T-helper 2 cell treated with Interferon-gamma antibody and Interleukin-4, amounts not matched to agents 5 μg/mL and 100 μg/mL, for 36 hours (primary cell): ENCODE measurements at places on chromosomes 1 and 21.

DNA sequence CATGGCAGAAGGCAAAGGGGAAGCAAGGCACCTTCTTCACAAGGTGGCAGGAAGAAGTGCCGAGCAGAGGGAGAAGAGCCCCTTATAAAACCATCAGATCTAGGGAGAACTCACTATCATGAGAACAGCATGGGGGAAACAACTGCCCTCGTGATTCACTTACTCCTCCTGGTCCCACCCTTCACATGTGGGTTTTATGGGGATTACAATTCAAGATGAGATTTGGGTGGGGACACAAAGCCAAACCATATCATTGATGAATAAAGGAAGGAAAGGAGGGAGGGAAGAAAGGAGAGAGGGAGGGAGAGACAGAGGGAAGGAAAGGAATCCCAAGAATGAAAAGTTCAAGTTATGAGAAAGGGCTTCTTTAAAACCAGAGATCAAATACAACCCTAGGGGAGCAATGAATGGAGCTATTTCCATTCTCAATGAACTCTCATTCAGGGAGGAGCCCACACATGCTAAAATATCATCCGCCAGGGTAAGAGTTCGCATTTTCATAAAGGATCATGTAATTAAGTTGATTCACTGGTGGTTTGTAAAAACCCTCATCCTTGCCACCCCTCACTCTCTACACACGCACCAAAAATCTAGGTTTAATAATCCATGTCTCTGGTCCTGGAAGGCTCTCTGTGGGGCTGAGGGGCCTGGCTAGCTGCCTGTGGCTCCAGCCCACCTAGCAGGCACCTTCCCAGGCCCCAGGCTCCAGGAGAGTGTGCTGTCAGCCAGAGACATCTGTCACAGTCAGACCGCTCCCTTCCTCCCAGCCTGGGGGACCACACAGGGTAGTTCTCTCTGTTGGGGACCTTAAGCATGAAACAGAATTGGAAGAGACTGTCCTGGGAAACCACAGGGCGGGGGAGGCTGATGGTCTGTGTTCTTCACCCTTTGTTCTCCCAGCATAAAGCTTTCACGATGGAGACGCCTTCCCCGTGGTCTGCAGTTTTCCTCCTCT, 94.0 kb downstream of the CCDC185 start:
- no peak for DNase-seq

- no peak for DNase-seq
These were observed 18.0 kb downstream of the CELA2B start for GRCh38 chr1:15493869-15494390.

DNA sequence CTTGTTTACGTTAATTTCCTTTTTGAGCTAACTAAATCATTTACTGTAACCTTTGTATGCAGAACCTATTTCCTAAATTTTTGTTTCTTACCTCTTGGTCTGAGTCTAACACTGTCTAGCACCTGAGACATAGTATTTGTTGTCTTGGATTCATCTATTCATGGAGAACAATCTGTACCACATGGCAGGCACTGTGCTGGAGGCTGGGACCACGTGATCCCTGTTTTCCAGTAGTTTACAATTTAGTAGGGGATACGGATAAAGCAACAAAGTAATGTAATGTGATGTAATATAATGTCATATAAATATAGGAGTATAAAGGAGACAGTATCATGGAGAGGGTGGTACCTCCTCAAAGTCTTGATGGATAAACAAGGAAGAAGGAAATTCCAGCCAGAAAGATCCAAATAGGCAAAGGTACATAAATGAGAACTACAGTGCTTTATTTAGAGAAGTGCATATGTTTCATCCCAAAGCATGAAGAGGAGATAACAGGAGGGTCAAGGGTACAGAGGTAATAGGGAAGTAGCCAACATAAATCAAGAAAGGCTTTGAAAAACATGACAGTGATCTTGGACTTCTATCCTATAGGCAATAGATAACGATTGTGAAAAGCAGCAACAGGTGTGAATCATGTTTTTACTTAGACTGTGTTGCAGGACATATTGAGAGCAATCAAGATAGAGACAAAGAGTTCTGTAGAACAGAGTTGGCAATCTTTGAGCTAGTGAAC, 25.9 kb upstream of the CLCA4 start:
- DNase-seq = no peak

- DNase-seq = no peak
These were observed 24.3 kb upstream of the CITED4 start for GRCh38 chr1:40886318-40887011.

DNA sequence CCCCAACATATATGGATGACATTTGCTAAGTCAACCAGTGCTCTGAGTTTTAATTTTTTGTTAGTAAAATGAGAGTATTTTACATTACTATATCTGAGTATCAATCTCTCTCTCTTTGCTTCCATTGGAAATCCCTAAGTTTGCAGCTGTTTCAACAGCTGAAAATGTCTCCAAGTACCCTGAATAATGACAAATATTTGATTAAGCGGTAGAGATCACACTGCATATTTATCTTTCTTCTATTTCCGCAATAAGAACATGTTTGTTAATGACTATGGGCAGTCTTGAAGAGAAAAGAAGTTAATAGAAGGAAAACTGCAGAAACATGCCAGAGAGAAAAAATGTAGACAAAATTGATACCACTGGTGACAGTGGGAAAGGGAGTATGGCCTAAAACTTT, 1117.5 kb downstream of the NCAM2 start:
- no peak for DNase-seq

GRCh38 chr1:71014178-71014579, 33.4 kb downstream of the PTGER3 start:
- DNase-seq = no peak

DNA sequence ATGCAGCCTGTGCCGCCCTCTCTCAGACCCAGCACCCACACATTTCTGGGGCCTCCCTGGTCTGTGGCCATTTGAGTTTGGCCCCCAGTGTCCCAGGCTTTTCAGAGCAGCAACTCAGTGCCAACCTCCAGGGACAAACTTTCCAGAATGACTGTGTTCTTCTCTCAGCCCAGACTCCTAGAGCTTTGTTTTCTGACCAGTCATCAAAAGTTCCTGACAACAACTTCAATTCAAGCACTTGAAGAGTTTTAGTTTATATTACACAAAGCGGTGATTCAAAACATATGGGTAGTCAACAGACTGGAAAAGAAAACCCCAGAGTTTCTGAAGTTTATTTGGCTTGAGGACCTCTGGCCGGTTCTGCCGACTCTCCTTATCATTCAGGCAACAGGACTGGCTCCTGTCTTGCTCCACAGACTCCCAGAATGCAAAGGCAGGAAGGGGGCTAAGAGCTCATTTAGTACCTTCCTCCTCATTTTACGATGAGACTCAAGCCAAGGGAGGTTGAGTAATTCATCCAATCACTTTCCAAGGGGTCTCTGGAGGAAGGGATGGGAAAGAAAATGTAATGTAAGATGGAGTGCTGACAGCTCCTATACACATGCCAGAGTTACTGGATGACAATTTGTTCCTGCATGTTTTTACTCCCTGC, 27.0 kb upstream of the TIAM1 start:
- no peak for DNase-seq

DNA sequence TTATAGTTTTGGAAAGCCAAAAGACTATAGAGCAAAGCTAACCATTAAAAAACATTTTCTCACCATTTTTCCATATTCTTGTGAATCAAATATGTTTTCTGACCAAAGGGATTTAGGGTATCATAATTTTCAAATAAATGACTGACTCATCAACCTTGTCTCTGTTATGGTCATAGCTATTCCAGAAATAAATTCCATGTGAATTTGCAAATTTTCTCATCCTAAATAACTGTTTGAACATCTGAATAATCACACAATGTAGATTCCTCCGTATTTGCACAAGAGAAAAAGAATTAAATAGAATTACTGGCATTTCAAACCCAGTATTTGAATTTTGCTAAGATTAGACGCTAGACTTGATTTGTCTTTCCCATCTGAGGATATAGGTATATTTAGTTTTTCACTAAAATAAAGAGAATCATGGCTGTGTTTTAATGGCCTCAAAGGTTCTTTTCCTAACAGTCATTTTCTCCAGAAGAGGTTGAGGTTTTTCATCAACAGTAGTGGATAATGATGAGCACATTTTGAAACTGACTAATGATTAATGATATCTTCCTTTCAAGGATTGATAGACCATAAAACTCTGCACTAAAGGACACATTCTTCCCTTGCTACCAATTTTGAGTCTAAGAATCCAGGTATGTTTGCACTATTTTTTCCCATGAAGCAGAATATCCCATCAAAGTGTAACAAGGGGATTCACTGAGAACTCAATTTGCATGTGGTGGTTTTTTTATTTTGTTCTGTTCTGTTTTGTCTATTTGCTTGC, 9.5 kb upstream of the DUSP23 start:
- DNase-seq = no peak

DNA sequence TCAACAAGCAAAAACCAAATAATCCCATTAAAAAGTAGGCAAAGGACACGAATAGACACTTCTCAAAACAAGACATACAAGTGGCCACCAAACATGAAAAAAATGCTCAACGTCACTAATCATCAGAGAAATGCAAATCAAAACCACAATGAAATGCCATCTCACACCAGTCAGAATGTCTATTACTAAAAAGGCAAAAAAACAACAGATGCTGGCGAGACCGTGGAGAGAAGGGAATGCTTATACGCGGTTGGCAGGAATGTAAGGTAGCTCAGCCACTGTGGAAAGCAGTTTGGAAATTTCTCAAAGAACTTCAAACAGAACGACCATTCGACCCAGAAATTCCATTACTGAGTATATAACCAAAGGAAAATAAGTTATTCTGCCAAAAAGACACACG, 145.1 kb upstream of the EDN2 start:
- no peak for DNase-seq

GRCh38 chr1:224486801-224487583, 52.4 kb upstream of the WDR26 start:
- no peak for DNase-seq

GRCh38 chr1:43048601-43049011, 89.9 kb upstream of the SLC2A1 start:
- DNase-seq = no peak

DNA sequence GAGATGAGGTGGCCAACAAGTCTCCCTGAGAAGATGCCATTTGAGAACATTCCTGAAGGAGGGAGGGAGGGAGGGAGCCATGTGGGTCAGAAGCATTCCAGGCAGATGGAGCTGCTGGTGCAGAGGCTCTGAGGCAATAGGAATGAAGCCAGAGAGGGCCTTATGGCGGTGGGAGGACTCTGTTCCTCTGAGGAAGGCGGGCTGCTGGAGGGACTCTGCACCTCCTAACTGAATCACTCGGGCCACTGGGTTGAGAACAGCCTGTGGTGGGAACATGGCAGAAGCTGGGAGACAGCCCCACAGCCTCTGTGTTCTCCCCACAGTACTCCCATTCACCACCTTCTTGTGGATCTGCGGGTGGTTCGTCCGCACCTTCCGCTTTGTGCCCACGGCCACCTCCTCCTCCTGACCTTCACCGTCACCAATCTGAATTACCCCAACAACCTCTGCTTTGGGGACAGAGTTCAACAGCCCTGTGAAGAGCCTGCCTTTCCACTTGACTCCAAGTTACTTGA, 2.4 kb upstream of the TMEM125 start:
- DNase-seq = no peak

- DNase-seq = peak; percentile 74
These were observed 18.1 kb downstream of the GPR157 start for GRCh38 chr1:9110669-9111356.
